ENCODE measurements at places on chromosomes 11 and 22.

- no peak for DNase-seq
These were observed 16.9 kb upstream of the KIRREL3 start for GRCh38 chr11:127017482-127017881.

GRCh38 chr11:128569291-128569690 lies 18.1 kb downstream of the ETS1 start:
- DNase-seq: no peak

DNA sequence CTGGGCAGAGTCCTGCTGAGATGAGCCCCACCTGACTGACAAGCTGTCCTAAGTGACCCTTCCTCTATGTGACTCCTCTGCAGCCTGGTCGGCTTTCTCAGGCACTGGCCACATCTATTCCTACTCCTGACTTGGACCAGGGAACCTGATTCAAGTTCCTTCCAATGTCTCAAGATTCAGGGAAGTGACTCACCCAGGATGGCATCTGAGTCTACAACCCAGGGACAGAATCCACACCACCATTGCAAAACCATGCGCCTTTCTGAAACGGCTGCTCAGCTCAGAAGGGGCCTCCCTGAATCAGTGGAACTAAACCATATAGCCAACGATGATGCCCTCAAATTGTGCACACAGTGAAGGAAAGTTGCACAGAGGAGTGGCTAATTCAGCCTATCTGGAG lies 63.9 kb upstream of the CSNK2A3 start:
- no peak for DNase-seq

DNA sequence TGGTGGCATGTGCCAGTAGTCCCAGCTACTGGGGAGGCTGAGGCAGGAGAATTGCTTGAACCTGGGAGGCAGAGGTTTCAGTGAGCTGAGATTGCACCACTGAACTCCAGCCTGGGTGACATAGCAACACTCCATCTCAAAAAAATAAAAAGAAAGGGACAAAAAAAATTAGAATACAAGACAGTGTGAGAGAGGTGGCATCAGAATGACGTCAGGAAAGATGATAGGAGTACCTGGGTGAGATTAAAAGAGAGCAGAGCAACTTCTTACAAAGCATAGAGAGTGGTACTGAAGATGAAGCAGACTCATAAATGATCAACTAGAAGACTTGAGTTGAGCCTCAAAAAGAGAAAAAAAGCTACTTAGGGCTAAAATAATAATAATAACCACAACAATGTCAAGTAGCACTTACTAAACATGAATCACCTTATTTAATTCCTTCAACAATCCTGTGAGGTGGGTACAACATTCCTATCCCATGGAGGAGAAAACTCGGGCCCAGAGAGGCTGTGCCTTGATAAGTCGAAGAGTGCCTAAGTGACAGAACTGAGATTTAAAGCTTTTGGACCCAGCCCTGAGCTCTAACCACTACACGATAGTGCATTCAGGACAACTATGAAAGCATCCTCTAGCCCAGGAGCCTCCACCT lies 5.2 kb upstream of the SLN start:
- no peak for DNase-seq

- DNase-seq: no peak
These were observed 99.8 kb downstream of the AASDHPPT start for GRCh38 chr11:106177311-106177710.

DNA sequence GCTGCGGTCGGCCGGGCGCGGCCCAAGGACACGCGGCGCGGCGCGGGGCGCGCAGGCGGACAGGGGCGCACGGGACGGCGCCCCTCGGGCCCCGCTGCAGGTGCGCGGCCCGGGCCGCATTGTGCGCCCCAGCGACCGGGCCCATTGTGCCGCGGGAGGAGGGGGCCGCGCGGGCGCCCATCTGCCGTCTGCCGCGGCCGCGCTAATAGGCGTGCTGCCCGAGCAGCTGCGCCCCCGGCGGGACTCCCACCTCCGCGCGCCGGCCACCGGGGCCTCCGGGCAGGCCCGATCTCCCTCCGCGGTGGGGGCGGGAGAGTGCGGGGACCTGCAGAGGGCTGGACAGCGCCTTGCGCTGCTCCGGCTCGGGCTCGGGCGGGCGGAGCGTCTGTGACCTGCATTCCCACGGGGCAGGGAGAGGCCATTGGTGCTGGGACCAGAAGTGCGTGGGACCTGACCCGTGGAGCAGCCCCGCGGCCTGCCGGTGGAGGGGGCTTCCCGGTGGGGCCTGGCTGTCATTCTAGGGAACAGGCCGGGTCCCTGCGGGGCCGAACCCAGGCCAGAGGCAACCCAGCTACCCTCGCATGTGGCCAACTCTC lies 933 bp downstream of the BRSK2 start:
- no peak for DNase-seq

DNA sequence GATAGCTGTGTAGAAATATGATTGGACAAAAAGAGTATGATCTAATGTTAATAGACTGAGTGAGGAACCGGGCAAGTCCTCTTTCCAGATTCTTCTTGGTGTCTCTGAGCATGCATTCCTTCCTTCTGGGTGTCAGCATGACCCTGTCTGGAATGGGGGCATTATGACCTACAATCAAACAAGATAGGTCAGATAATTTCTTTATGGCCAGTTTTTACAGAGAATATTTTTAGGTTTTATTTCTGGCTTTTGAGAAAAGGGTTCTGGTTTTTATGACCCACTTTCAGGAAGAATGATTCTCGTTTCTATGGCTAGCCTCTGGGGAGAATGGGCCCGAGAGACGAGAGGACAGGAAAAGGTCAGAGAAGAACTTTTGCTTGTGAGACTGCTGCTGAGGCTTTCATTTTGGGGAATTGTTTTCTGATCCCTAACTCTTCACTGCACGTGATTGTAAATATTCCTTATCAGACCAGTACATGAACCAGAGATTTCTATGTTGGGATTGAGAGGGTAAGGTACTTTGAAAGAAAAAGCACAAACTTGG lies 383.8 kb downstream of the AASDHPPT start:
- DNase-seq: no peak

DNA sequence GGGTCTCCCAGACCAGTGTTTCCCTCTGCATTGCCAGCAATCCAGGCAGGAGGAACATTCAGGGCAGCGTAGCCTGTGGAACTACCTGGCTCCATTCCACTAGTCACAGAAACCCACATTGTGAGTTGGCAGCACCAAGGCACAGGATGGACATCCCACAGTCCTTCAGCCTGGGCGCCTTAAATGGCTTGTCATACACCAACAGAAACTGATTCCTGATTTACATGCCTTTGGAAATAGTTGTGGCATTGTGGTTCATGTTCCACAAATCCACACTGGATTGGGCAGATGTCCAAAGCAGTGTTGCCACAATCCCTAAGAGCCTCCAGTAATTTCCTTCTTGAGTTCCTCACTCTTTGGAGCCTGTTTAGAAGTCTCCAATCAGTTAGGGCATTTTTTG lies 225.6 kb downstream of the BLID start:
- DNase-seq: no peak

DNA sequence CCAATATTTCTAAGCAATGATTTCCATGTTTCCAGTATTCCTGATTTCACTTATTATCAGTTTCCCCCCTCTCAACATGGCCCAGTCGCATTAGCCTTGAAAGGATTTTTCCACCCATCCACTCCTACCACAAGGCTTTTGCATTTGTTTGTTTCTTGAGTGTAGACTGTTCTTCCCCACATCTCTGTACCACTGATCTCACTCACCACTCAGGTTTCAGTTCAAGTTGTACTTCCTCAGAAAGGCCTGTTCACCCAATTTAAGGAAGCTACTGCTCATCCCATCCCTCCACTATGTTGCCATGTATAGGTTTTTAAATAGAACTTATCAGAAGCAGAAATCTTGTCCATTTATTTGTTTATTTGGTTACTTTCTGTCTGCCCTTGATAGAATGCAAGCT lies 472.3 kb downstream of the FAM181B start:
- no peak for DNase-seq

GRCh38 chr11:85988780-85989179 lies 80.1 kb downstream of the PICALM start:
- no peak for DNase-seq

- DNase-seq: no peak
These were observed 11.7 kb upstream of the CSTF3 start for GRCh38 chr11:33172996-33173395.

DNA sequence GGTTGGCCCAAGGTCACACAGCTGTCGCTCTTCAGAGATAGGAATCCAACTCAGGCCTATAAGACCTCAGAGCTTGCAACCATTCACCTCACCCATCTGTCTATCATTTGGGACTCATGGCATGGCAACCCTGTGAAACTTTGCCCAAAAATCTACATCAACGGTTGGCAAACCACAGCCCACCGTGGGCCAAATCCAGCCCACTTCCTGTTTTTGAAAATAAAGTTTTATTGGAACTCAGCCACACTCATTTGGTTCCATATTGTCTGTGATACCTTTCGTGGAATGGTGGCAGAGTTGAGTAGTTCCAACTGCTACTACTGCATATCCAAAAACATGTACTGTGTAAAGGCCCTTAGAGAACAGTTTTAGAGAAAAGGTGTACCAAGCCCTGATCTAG lies 307.8 kb downstream of the MN1 start:
- no peak for DNase-seq

- DNase-seq: no peak
These were observed 22.8 kb downstream of the OR52A5 start for GRCh38 chr11:5115339-5115738.

DNA sequence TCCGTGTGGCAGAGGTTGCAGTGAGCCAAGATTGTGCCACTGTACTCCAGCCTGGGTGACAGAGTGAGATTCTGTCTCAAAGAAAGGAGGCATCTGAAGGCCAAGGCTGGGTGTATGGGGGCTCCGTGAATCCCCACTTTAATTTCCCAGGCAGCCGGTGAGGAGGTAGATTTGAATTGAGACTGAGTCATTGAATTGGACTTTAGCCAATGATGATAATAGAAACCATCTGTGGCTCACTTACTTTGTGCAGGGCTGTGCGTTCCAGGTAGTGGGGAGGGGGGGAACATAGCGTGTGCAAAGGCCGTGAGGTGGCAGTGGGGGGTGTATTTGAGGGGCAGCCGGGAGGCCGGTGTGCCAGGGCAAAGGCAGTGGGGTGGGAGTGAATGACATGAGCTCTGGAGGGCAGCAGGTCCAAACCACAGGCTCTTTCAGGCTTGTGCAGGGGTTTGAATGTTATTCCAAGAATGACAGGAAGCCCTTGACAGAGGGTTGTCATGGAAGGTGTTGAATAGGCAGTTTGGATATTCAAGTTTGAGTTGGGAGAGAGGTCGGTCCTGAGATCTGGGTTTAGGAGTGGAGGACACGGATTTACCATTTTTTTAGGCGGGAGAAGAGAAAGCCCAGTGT lies 6.1 kb downstream of the ARHGAP8 start:
- no peak for DNase-seq

- DNase-seq: no peak
These were observed 22.6 kb upstream of the IRAG1 start for GRCh38 chr11:10716122-10716521.
